ENCODE measurements at places on chromosomes 16 and 17. TPM values are rescaled to one million over a fixed set of nuclear protein-coding genes. Genes with fewer than 3 reads are reported as not detected.

- no peak overlapping the region for H3K4me3 ChIP-seq
- no peaks in the 10 kb centered on the region for H3K27me3 ChIP-seq
- H3K27ac ChIP-seq = no peak overlapping the region
- no peaks in the 10 kb centered on the region for H3K36me3 ChIP-seq
- H3K4me1 ChIP-seq = no peaks in the 10 kb centered on the region
Observed at GRCh38 chr17:54992797-54993639, 24.5 kb downstream of the STXBP4 start.

DNA sequence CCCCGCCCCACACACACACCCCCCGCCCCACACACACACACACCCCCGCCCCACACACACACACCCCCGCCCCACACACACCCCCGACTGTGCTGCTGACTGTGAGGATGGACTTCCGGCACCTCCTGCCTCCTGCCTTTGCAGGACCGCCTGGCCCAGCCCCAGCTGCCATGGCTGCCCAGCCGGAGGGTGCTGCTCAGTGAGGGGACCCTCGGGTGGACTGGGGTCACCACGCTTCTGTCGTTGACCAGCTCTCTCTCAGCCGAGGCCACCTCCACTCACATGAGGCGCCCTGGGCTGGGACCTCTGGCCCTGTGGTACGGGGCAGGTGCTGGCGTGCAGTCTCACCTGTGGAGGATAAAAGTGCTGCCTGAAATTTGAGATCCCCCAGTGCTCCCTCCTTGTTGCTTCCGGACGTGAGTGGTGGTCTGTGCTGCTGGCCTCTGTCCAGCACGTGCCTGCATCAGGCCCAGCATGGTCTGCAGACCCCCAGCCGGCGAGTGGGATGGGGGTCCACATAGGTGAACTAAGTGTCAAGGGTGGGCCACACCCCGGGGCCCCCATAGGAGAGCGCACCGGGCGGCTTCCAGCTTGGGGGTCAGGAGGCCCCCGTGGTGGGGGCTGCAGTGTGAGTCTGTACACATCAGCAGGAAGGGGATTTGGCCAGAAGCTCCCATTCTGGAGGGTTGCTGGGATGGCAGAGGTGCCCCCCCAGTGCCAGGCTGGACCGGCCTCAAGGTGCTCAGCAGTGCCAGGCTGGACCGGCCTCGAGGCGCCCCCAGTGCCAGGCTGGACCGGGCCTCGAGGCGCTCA is 11.2 kb downstream of the METRNL start:
- DNase-seq = no peak
- no peaks in the 10 kb centered on the region for H3K27me3 ChIP-seq
- no peaks in the 10 kb centered on the region for H3K36me3 ChIP-seq
- peaks cover 21% of the 10 kb centered on the region for H3K4me1 ChIP-seq
- H3K27ac ChIP-seq = no peak overlapping the region
- no peak overlapping the region for H3K4me3 ChIP-seq

- DNase-seq = peak; percentile 48
- H3K27me3 ChIP-seq = no peaks in the 10 kb centered on the region
- H3K27ac ChIP-seq = no peak within 1 kb of the TSS
- no peaks in the 10 kb centered on the region for H3K36me3 ChIP-seq
- no peaks in the 10 kb centered on the region for H3K4me1 ChIP-seq
Observed at GRCh38 chr16:31010585-31011325, at the start of gene STX1B. Gene STX1B, minus strand, starts transcription at chr16:31010638. Its CDS starts 242 bp downstream, at chr16:31010396.

- no peaks in the 10 kb centered on the region for H3K4me1 ChIP-seq
- H3K27me3 ChIP-seq = no peaks in the 10 kb centered on the region
- H3K36me3 ChIP-seq = no peaks in the 10 kb centered on the region
- H3K27ac ChIP-seq = no peak overlapping the region
- H3K4me3 ChIP-seq = no peak overlapping the region
Observed at GRCh38 chr17:10224582-10225195, 26.3 kb upstream of the GAS7 start.

- H3K4me1 ChIP-seq = peaks cover 16% of the 10 kb centered on the region
- no peaks in the 10 kb centered on the region for H3K27me3 ChIP-seq
- H3K27ac ChIP-seq = no peak overlapping the region
- H3K36me3 ChIP-seq = no peaks in the 10 kb centered on the region
- H3K4me3 ChIP-seq = no peak overlapping the region
Observed at GRCh38 chr16:783404-784161, 4.6 kb downstream of the RPUSD1 start.

GRCh38 chr17:76253841-76254240 is 11.3 kb upstream of the UBALD2 start:
- H3K4me1 ChIP-seq = no peaks in the 10 kb centered on the region
- H3K27ac ChIP-seq = no peak overlapping the region
- no peaks in the 10 kb centered on the region for H3K27me3 ChIP-seq
- DNase-seq = no peak
- H3K4me3 ChIP-seq = no peak overlapping the region

GRCh38 chr17:59149841-59150511 is 5.0 kb downstream of the SKA2 start:
- no peaks in the 10 kb centered on the region for H3K27me3 ChIP-seq
- H3K4me3 ChIP-seq = no peak overlapping the region
- no peak overlapping the region for H3K27ac ChIP-seq
- H3K36me3 ChIP-seq = no peaks in the 10 kb centered on the region

DNA sequence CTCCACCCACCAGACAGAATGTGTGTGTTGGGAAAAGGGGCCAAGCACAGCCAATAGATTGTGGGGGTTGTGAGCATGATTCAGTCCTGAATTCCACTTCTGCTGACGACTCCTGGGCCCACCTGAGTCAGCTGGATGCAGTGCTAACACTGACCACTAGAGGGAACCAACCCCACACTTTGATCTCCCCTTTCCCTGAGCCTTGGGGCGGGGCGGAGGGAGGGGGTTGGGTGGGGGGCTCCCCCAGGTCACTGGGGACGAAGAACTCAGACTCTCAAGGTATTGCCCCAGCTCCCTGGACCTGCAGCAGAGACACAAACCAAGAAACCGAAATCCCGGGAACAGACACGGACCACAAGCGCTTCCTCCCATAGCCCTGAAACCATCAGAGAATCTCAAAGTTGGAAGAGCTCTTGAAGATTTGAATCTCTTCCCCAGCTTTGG is 621 bp upstream of the CSHL1 start:
- no peak overlapping the region for H3K4me3 ChIP-seq

DNA sequence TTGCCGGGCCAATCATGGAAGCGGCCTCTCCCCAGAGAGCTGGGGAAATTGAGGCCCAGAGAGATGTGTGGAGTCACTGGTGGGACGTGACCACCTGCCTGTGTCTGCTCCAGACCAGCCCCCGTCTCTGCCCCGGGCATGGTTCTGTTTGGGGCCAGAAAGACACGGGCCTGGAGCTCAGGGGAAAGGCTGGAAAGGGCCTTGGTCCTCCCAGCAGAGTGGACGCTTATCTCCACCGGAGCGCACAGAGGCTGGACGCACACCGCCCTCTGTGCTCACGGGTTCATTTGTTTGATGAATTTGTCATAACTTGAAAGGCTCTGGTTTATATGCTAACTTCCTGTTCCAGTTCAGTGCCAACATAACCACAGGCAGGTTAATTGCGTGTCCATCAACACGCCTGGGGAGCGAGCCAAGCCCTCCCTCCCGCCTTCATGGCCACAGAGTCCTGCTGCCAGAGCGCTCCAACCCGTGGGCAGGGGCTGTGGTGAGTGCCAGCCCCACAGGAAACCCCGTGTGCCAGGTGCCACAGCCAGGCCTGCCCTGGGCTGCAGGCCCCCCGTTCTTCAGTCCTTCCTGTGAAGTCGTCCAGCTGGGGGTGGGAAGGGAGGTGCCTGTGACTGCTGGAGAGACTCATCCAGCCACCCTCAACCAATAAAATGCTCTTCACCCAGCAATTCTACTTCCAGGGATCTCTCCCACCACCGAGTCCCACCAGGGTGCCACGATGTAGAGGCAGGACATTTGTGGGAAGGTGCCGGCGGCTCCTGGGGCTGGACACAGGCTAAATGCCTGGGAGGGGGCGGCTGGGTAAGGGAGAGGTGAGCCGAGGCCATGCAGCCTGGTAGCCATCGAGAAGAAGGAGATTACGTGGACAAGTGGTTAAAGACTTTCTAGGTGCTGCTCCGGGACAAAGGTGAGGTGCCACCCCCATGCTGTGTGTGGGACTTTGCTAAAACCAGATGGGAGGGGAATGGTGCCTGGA is 29.4 kb upstream of the BAHCC1 start:
- H3K4me3 ChIP-seq = no peak overlapping the region
- no peak overlapping the region for H3K27ac ChIP-seq
- H3K36me3 ChIP-seq = no peaks in the 10 kb centered on the region
- no peak for DNase-seq
- peaks cover 4% of the 10 kb centered on the region for H3K4me1 ChIP-seq
- no peaks in the 10 kb centered on the region for H3K27me3 ChIP-seq

DNA sequence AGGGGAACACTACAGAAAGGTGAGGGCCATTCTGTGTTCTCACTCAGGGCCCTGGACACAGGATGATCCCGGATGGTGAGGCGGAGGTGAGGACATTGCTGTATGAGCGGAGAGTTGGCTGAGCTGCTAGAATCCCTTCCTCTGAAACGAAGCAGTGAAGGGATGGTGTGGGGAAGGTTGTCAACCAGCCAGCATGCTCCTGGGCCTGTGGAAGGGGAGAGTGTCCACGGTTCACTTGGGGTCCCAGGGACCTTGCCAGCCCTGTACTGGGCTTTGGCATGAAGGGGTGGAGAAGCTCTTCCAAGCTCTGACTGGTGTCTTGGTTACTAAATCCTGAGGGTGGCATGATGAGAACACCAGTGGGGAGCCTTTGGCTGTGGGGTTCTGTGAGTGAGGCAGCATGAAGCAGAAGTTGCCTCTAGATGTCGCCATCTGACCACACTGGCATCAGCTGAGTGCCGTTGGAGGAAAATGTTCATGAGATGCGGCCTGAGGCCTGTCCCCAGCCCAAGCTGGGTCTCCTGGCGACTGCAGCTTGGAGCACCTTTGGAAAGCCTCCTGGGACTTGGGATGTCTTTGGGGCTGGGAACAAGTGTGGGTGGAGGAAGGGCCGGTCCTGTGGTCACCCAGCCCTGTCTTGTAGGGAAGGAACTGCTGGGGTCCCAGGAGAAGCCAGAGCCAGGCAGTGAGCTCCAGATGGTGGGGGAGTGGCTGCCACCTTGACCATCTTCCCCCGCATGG is 14.8 kb downstream of the PDP2 start:
- peaks cover 24% of the 10 kb centered on the region for H3K4me1 ChIP-seq
- no peaks in the 10 kb centered on the region for H3K27me3 ChIP-seq
- no peaks in the 10 kb centered on the region for H3K36me3 ChIP-seq
- H3K4me3 ChIP-seq = no peak overlapping the region

GRCh38 chr17:45092911-45093430 is 31.9 kb downstream of the NMT1 start:
- H3K4me3 ChIP-seq = no peak overlapping the region
- peak; percentile 80 for DNase-seq
- H3K27me3 ChIP-seq = no peaks in the 10 kb centered on the region
- peak overlapping the region; percentile 83 for H3K27ac ChIP-seq
- peaks cover 26% of the 10 kb centered on the region for H3K4me1 ChIP-seq
- no peaks in the 10 kb centered on the region for H3K36me3 ChIP-seq

DNA sequence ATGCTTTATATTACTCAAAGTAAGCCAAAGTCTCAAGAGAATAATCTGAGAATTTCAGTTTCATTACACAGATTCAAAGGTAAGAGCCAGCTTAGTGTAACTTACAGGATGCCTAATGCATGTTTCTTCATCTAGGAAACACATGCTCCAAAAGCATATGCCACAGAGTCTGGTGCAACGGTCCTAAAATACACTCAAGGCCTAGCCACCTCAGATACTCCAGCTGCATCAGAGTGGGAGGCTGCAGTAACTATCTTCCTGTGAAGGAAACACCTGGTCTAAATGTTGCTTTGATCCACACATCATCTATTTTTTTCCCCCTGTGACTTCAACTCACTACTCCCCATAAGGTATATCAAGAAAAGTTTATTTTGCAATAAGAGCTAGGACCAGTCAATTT is 51.6 kb upstream of the CORO6 start:
- no peaks in the 10 kb centered on the region for H3K36me3 ChIP-seq
- DNase-seq = no peak
- peaks cover 17% of the 10 kb centered on the region for H3K4me1 ChIP-seq
- H3K4me3 ChIP-seq = no peak overlapping the region
- H3K27me3 ChIP-seq = no peaks in the 10 kb centered on the region

GRCh38 chr16:12815361-12815760 is 11.7 kb upstream of the CPPED1 start:
- DNase-seq = no peak
- H3K4me1 ChIP-seq = peaks cover 12% of the 10 kb centered on the region
- no peak overlapping the region for H3K4me3 ChIP-seq
- H3K27ac ChIP-seq = no peak overlapping the region
- H3K27me3 ChIP-seq = no peaks in the 10 kb centered on the region

DNA sequence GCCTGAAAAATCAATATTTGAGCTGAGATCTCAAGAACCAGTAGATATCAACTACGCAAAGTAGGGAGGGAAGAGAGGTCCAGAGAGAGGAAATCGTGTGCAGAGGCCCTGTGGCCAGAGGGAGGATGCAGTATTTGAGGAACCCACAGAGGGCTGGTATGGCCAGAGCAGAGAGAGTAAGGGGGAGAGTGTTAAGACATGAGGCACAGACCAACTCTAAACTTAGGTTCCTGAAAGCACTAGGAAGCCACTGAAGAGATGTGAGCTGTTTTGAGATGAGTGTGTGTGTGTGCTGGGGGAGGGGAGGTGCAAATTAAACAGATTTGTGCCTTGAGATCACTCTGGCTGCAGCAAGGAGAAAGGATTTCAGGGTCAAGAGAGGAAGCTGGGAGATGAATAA is 10.9 kb downstream of the SLC13A2 start:
- no peaks in the 10 kb centered on the region for H3K4me1 ChIP-seq
- H3K27me3 ChIP-seq = no peaks in the 10 kb centered on the region
- no peak overlapping the region for H3K27ac ChIP-seq
- no peak for DNase-seq
- no peaks in the 10 kb centered on the region for H3K36me3 ChIP-seq

DNA sequence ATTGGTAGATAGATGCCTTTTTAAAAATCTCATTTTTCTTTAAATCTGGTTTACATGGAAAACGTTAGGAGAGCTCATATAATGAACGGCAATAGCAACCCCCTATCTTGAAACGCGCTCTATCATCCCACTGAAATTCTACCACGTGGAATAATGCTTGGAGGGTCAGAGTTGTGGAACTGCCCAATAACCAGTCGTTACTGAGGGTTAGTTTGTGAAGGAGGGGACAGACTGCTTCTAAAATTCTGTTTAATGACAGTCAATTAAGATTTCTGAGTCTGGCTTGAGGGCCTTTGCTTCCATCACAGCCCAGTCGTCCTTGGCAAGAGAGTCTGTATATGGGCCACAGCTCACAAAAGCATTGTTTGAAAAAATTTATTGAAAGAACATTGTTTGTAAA is 482 bp downstream of the IRF8 start:
- H3K4me3 ChIP-seq = peak overlapping the region; percentile 60
- no peak overlapping the region for H3K27ac ChIP-seq
- no peaks in the 10 kb centered on the region for H3K27me3 ChIP-seq
- no peaks in the 10 kb centered on the region for H3K36me3 ChIP-seq
- H3K4me1 ChIP-seq = peaks cover 5% of the 10 kb centered on the region

The HBQ1 gene
- total RNA-seq = 4.3 TPM

The GNG13 gene
- not detected for total RNA-seq

The TMEM238L gene
- not detected for total RNA-seq

The CLEC18B gene
- 42.8 TPM for total RNA-seq

The ADORA2B gene
- 2.3 TPM for total RNA-seq

The SP6 gene
- total RNA-seq = 0.43 TPM

The SCO1 gene
- 23.9 TPM for total RNA-seq

The PRRT2 gene
- total RNA-seq = 18.0 TPM

The ZNF267 gene
- total RNA-seq = 17.8 TPM

The FMNL1 gene
- 15.8 TPM for total RNA-seq

Measured in testis (tissue), 5 donors.